Cerebellar nuclear complex (tissue), 1 donor: ENCODE measurements at places on chromosomes 1 and 21.

DNA sequence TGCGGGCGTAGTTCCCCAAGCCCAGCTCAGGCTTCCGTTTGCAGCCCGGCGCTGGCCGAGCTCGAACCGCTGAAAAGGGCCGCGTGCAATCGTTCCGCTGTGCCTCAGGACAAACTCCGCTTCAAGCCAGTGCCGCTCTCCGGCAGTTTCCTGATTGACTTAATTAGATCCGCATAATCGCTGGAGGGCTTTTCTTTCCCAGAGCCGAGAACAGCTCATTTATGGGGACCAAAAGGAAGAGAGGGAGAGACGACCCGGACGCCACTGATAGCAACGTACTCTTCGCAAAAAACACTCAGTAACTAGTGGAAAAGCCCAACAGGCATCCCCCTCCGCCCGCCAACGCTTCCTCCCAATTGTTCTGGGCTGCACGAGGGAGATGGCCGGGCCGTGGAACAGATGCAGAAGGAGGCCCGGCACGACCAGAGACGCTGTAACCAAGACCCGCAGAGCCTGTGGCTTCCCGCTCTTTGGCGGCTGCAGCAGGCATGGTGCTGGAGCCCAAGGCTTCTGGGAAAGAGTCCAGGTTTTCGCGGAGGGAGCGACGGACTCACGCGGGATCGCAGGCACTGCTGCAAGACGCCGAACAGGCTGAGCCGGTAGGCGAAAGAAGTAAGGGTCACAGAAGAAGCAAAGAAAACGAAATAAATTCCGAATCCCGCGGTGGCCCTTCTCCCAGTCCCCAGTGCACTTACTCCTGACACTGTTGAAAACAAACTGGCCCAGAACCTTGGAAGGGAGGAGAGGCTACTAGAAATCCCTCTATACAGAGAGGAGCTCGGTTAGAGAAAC is 3.6 kb upstream of the FOXD2 start:
- DNase-seq: no peak

- DNase-seq: no peak
Measured at GRCh38 chr1:175062339-175062738, 5.3 kb upstream of the TNN start.

GRCh38 chr1:187734427-187734826 is 905.7 kb downstream of the PLA2G4A start:
- DNase-seq: no peak

DNA sequence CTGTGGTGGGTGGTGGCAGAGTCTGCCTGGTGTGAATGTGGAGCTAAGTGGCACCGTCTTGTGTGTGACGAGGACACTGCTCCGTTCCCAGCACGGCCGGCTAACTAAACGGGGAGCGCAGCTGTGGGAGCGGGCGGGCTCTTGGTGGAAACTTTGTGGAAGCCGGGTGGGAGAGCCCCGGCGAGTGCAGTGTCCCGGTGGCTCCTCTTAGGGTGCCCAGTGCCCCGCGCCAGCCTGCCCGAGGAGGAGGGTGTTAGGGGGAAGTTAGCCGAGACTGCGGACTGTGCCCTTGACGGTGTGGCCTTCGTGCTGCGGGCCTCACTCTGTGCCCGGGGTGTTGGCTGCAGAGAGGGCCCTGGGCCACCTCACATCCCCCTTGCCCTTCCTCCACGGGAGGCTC is 9.9 kb downstream of the PEX10 start:
- no peak for DNase-seq

- no peak for DNase-seq
Measured at GRCh38 chr1:75310067-75310466, 175.9 kb downstream of the LHX8 start.

- no peak for DNase-seq
Measured at GRCh38 chr1:107264007-107264406, 123.2 kb downstream of the NTNG1 start.

DNA sequence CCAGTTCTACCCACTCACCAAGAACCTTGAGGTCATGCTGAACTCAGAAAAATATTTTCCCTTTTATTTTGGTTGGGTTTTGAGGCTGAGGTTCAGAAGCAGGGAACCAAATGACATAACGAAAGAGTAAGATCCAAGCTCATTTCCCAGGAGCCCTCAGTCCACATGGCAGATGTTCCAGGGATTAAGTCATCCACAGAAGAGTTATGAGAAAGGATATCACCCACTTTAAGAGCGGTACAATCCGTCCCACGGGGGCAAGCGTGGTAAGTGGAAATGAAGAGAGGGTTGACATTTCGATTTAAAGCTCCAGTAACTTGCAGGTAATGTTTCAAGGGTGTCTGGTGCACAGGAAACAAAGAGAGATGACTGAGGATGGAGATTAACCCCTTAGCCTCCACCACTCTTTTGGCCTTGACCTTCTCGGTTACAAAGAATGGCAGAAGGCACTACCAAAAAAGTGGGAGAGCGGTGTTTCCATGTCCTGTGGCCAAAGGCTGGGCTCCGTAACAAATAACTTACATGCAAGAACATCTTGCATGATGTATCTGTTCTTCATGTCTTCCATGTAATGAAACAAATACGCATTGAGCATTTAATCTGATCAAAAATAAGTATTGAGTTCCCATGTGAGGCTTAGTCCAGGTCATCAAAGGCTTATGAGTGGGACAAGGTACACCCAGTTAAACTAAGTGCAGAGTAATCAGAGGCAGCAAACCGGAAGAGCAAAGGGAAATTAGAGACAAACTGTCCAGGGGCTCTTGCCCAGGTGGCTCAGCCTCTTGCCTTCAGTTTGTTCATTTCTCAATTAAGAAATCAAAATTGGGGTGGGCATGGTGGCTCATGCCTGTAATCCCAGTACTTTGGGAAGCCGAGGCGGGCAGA is 241.4 kb downstream of the TOMM20 start:
- DNase-seq: no peak

DNA sequence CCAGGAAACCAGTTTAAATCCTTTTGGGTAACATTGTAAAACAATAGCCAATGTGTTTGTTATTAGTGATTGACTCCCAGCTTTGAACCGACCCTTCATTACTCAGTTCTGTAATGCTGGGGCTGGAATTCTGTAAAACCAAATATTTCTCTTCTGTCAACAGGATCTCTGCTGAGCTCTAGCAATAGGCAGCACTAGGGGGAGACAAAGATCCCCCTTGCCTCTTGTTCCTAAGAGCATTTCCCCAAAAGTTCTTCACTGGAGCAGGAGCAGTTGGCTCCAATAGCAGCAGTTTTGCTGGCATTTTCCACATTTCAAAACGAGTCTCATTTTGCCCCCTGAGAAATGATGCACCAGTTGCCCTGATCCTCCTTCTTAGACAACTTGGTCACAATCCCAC is 1671.1 kb downstream of the MRPL39 start:
- DNase-seq: no peak

DNA sequence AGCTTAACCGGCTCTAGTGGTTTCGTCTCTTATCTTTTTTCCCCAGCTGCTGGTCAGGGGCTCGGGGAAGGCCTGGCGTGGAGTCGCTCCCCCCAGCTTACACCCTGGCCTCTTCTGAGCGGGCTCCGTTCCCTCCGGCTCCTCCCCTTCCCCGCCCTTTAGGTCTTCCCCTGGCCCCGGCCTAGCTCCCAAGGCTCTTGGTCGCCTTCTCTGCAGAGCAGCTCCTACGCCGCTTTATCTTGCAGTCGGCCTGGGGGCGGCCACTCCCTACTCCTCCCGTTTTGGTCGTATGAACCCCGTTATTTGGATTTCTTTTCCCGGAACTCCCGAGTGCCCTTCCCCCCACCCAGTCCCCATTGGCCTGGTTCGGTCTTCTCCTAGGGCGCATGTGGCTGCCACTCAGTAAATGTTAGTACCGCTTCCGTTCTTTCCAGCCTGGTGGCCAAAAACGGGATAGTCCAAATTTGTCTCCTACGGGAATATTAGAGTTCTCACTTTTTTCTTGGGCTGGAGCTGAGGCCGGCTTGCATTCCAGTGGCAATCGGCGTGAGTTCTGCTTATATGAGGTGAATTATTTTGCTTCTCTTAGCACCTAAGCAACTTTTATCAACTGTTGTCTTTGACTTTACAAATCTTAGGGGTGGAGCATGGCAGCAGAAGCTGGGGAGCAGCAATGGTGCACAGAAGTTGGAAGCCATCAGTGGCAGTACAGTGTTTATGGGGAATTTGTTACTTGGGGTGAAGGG is 467 bp downstream of the THRAP3 start:
- no peak for DNase-seq

GRCh38 chr1:6106321-6106731 is 60.6 kb downstream of the KCNAB2 start:
- DNase-seq: no peak

- no peak for DNase-seq
Measured at GRCh38 chr1:115324649-115325420, 13.2 kb downstream of the NGF start.

DNA sequence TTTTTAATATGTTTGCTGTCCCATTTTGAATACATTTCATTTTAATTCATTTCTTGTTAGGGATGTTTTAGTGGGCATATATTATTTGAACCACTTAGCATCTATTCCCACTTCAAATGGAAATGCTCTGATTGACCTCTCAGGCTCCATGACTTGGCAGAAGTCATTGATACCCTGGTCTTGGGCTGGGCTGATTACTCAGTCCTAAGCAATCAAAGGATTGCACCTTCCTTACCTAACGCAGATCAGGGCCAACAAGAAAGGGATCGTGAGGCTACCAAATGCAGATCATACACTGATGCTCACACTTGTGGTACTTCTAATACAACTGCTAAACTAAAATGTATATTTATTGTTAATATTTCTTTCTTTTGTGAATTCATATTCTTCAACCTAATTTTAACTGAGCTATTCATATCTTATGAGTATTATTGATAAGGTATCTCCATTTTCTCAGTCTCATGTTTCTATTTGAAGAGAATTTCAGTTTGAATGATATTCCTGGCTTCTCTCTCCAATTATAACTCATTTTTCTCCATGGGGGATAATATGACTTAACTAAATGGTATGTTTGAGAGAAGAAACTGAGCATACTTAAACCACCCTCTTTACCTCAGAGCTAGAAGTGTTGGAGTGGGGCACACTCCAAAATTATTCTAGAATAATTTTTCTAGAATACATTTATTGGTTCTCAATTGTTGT is 615.5 kb upstream of the ADAMTS5 start:
- DNase-seq: no peak

DNA sequence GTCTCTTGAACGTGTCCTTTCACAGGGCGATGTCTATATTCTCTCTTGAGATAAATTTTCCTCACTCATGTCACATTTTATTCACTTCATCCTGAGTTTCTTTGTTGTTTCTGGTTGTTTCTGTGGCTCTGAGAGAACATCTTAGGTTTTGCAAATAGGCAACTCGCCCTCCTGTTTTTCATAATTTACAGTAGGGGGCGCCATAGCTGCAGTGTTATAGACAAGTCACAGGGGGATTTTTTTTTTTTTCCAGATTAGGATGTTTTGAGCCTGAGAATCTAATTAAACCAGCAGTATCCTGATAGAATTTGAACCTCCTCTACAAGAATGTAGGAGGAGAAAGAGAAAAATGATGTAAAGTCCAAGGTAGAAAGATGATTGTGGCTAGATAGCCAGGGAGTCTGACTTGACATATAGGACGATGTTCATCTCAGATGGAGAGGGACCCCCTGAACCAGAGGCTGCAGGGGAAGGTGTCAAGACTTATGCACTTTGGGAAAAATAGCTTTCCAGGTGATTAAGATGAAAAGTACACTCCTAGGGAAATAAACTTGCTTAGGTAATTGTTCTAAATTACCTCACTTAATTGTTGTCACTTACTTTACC is 76.3 kb downstream of the ZP4 start:
- no peak for DNase-seq

- DNase-seq: no peak
Measured at GRCh38 chr21:27590271-27590670, 623.4 kb upstream of the ADAMTS5 start.

- DNase-seq: no peak
Measured at GRCh38 chr1:202078241-202078640, 44.5 kb upstream of the GPR37L1 start.

DNA sequence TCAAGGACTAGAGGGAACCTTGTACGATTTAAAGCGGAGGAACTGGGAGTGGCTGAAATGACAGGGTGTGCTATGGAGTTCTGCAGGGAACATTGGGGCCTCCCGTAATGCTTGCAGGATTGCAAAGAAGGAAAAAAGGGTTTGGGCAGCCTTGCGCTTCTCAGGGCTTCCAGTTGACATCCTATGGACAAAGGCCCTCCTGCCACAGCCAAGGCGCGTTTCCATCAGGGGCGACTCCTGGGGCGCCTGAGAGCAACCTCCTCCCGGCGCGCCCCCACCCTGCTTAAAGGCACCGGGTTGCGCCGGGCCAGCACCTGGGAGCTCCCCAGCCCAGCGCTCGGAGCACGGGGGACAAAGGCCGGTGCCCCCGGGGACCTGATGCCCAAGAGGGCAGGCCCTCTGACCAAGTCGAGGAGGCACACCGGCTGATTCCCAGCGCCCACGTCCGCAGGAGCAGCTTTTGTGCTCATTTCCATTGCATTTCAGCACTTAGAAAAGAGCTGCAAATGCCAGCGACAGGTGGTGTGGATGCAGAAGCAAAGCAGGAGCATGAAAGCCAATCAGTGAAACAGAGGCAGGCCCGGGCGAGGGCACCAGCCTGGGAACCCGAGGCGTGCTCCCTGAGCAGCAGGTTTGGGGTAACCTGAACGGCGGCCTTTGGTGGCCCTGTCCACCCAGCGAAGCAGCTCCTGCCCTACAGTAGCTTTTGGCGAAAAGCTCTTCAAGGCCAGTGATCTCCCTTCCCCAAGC is 17.6 kb upstream of the RNF187 start:
- no peak for DNase-seq
